ENCODE measurements at places on chromosomes 7 and 10. TPM values are rescaled to one million over a fixed set of nuclear protein-coding genes. Genes with fewer than 3 reads are reported as not detected.

Gene NME8
- not detected for total RNA-seq

Gene ZNF3
- total RNA-seq, result 28.3 TPM

Gene MMP21
- 0.10 TPM for total RNA-seq

Gene TMEM176A
- not detected for total RNA-seq

Gene SMKR1
- total RNA-seq, result 2.2 TPM

Gene CDHR1
- not detected for total RNA-seq

Gene CCDC126
- total RNA-seq, result 7.3 TPM

Gene POM121L12
- total RNA-seq, result not detected

Gene PLEKHS1
- 0.15 TPM for total RNA-seq

DNA sequence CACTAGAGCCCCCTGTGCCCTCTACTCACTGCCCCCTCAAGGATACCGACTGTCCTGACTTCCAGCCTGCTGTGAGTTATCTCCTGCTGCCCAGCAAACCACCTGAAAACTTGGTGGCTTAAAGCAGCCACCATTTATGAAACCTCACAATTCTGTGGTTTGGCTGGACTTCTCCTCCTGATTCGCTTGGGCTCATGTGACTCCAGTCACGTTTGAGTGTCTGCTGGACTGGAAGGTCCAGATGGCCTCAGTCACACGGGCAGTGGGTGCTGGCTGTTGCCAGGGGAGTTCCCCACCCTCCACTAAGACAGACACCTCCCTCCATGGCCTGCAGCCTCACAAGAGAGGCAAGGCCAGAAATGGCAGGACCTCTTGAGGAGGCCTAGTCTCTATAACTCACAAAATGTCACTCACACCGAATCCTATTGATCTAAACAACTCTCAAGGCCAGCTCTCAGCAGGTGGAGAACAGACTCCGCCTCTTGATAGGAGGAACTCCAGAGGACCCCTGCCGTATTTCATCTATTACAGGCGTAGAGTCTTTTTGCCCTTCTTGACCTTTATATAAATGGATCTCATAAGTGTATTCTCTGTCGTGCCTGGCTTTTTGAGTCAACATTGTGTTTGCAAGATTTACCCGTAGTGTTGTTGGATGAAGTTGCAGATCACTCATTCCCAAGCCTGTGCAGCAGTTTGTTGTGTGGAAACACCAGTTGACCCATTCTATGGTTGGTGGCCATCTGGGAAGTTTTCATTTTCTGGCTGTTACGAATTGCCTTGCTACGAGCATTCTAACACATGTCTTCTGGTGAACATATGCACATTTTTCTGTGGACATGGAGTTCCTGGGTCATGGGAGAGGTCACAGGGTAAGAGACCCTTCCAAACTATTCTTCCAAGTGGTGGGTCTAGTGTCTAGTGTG lies 48.3 kb downstream of the ZMIZ1 start:
- no peak for DNase-seq

DNA sequence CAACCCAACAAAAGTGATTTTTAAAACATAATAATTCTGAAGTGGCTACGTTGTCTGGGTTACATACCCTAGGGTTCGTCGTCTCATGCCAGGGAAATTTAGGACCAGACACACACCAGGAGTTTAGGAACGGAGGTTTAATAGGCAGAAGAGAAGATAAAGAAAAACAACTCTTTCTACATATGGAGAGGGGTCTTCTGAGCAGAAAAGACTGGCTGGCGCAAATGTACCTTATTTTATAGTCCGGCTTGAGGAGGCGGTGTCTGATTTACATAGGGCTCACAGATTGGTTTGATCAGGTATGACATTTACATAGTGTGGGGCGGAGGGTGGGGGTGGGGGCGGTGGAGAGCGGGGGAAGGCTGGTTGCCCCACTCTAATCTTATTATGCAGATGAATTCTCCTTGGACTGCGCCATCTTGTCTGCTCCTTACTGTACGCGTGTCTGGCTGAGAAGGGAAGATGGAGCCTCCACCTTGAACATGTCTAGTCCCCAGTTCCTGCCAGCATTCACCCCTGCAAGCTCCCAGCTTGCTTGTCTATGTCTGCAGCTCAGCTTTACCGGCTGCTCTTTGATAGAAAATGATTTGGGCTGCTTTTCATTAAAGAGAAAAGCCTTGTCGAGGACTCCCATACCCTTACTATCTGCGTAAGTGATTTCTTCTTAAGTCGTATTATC lies 98.7 kb downstream of the RALA start:
- no peak for DNase-seq

GRCh38 chr7:2478399-2478785 lies 2.2 kb upstream of the GRIFIN start:
- DNase-seq, result no peak

DNA sequence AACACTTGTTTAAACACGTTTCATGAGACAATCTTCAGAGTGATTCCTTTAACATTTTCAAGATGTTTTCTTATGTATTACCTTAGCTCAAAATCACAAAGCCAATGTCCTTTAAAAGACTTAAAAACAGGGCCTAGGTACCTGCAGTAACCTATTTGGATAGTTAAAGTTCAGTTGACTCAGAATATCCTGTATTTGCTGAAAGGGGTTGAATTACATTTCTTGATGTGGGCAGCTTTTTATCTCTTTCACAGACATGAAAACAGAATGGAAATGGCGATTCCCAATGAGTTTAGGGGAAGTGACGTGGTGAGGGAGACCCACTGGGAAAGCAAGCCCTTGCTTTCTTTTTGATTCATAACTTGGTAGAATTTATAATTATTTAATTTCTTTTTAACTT lies 324.4 kb upstream of the AOAH start:
- DNase-seq, result no peak

DNA sequence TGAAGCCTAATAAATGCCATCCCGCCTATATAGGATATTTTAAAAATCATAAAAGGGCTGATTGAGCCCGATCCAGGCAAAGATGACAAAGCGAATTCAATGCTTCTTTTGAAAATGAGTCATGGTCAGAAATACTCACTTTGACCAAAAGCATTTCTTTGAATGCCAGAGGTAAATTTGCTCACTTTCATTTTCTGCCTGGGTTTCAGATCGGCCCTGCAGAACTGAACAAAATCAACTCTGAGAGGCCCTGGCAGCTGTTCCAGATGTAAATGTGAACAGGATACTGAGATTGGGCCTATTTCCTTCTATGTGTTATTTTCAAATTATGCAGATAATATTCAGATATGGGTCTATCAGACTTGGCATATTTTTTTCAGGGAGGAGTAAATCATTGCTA lies 114.8 kb upstream of the ARID5B start:
- no peak for DNase-seq

GRCh38 chr7:137480824-137481365 lies 137.4 kb upstream of the PTN start:
- no peak for DNase-seq

- no peak for DNase-seq
Measured at GRCh38 chr7:81846398-81846797, 76.6 kb upstream of the HGF start.

- DNase-seq, result no peak
Measured at GRCh38 chr10:91036807-91037411, 116.0 kb upstream of the ANKRD1 start.

GRCh38 chr7:50367100-50367499 lies 62.6 kb downstream of the IKZF1 start:
- DNase-seq, result peak; percentile 44

DNA sequence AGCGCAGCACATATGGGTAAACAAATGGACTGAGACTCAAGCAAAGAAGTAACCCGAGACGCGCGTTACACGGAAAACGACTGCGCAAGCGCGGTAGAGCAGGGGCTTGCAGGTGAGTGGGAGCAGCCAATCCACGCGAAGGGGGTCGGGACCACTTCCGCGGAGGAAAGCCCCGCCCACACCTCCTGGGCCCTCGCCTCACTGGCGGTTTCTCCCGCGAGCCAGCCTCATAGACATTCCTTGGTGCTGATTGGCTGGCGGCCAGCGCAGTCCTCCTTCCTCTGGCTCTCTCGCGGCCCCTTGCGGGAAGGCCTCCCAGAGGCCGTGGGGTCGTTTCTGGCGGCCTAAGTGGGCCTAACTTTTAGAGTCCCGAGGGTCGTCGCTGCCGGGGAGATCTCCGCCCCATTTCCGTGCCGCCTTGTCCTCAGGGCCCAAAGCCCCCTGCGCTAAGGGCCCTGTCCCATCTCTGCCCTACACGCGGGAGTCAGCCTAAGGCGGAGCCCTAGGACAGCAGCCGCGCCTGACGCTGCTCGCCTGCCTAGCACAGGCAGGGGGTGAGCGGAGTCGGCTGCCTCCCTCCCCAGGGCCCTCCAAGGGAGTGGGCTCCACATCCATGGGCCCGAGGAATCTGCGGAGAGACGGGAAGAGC lies 9.1 kb upstream of the FXYD4 start:
- peak; percentile 99 for DNase-seq

DNA sequence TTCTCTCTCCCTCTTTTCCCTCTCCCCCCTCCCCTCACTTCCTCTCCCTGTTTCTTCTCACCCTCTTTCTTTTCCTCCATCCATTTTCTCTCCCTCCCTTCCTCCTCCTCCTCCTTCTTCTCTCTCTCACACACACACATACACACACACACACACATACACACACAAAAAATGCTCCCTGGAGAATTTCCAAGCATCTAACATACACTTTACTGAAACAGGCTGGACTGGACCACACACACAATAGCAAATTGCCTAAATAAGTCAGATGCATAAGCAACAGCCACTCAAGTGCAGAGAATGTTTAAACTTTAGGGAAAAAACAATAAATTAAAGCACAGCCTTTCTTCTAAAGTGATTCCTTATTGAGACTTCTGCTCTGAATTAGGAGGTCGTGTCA lies 267.7 kb downstream of the FGFR2 start:
- DNase-seq, result no peak

DNA sequence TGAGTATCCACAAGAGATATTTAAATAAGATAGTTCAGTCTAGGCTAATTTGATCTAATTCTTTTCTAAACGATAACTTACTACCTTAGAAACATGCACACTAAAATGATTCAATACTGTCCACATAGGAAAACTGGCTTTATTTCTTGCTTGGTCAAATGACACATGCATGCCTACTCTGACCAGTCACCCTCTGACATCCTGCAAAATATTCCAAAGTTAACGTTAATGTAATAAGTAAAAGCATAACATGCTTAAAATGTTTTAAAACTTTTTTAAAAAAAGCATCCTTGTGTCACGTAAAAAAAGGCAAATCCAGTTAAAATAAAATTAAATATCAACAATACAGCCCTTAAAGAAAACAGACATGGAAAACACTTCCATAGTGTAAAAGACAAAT lies 70.2 kb downstream of the UBE2H start:
- no peak for DNase-seq

DNA sequence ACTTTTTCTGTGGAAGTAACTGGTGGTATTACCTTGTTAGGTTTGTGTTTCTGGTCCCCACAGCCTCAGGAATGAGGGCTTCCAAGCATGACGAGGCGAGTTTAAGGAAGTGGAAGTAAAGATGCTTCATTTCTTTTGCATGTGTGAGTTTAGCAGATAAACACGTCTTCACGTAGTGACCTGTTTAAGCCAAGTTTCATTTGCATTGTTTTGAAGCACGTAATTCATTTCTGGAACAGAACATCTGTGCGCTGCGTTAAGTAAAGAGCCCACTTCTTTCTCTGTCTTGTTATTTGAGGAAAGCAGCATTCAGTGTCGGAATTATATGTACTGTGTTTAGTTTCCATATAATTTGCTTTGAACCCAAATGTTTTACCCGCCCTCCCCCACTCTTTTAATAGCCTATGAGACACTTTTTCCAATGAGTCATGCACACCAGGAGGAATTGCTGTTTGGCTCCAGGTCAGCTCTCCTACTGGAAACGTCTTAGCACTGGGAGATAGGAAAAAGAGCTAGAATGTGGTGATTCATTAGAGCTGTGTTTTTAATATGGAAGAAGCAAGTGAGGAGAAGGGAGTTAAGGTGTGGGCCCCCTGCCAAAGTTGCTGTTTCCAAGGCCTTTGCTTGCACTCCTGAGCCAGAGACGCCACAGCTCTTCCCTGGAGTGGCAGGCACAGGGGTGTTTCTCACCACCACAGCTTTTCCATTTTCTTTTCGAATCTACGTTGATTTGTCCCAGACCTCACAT lies 36.7 kb downstream of the BTBD16 start:
- DNase-seq, result no peak

DNA sequence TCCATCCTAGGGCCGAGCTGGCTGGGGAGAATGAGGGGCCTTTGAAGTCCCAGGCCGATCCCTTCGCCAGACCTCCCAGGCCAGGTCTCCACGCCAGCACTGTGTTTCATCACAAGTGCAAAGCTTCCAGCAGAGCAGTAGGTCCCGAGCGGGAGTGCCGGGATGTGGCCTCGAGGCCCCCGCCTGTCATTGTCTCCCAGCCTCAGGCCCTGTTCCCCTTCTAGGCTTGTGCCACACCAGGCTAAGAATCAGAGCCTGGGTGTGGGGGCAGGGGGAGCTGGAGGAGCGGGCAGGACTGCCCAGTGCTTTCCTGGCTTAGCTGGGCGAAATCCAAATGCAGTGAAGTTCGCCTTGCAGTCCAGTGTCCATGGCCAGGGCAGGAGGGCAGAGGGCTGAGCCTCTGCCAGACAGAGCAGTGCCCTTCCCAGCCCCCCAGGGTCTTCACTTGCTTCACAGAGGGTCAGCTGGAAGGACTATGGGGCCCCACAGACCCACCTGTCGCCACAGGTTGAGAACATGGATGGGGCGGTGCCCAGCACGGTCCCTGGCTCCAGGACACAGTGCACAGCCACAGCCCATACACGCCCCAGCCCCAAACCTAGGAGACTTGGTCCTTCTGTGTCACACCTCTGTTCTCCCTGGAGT lies 20.2 kb upstream of the PFKFB3 start:
- DNase-seq, result no peak

- no peak for DNase-seq
Measured at GRCh38 chr10:131075218-131075770, 236.2 kb downstream of the TCERG1L start.

GRCh38 chr10:65518379-65518778 lies 1407.5 kb upstream of the LRRTM3 start:
- no peak for DNase-seq

GRCh38 chr7:96273716-96274115 lies 48.2 kb downstream of the SLC25A13 start:
- no peak for DNase-seq

DNA sequence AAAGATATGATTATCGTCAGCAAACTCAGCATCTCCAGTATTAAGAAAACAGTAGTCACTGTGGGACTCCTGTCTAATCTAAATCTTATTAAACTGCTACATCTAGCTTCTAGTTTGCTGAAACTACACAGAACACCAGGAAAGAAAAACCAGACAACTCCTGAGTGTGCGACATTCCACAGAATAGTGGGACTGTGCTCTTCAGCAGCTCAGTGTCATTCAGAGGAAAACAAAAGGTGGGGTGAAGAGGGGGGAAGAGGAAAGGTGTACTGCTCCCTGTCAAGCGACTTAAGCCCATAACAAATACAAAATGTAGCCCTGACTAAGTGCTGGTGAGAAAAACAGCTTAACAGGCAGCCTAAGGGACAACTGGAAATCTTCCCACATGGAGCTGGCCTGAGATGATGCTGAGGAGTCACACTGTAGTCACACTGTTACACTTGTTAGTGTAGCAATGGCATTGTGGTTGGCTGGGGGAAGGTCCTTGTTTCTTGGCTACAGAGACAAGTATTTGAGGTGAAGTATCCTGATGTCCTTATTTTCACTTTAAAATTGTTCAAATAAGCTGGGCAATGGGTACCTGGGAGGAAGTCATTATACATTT lies 135.5 kb downstream of the USP6NL start:
- DNase-seq, result no peak

Data from activated CD4-positive, alpha-beta T cell treated with anti-CD3 and anti-CD28 coated beads, Interleukin-2, amount 10 ng/mL, durations not matched to agents 7 days and 5 days (primary cell).